Immature natural killer cell (primary cell): ENCODE measurements at places on chromosomes 3 and 15.

DNA sequence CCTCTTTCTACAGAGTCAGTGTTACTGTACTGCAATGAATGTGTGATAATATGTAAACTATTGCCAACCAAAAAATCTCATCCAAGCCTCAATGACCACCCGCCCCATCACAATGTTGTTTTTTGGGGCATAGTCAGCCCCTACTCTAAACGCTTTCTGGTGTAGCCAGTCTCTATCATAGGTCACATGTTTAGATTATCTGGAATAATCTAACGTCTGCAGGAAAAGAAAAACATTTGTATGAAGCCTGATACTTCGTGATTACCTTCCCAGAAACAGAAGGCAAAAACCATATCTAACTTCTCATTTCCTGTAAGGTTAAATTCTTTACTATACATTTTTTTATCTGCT lies 1331.8 kb upstream of the GBE1 start:
- DNase-seq: no peak

DNA sequence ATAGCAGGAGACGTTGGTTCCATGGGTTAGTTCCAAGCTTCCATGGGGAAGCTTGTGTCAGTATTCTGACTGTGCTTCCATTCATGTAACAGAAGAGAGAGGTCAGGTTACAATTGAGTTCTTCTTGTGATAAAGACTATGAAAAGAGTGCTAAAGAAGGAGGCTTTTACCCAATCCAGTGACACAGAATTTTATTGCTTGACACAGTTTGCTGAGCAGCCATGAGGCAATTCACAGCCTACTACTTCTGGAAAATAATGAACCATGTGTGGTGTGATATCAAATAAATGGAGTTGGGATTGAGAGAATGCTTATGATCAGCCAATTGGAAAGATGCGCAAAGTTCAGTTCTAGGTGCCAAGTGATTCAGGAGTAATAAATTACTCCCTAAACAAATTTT lies 233.4 kb downstream of the LSAMP start:
- DNase-seq: no peak

- DNase-seq: no peak
These were observed 21.0 kb downstream of the ZDHHC3 start for GRCh38 chr3:44954962-44955361.

GRCh38 chr15:51067510-51067909 lies 27.2 kb downstream of the TNFAIP8L3 start:
- no peak for DNase-seq

- no peak for DNase-seq
These were observed 533.1 kb downstream of the OTOL1 start for GRCh38 chr3:162029736-162030135.

DNA sequence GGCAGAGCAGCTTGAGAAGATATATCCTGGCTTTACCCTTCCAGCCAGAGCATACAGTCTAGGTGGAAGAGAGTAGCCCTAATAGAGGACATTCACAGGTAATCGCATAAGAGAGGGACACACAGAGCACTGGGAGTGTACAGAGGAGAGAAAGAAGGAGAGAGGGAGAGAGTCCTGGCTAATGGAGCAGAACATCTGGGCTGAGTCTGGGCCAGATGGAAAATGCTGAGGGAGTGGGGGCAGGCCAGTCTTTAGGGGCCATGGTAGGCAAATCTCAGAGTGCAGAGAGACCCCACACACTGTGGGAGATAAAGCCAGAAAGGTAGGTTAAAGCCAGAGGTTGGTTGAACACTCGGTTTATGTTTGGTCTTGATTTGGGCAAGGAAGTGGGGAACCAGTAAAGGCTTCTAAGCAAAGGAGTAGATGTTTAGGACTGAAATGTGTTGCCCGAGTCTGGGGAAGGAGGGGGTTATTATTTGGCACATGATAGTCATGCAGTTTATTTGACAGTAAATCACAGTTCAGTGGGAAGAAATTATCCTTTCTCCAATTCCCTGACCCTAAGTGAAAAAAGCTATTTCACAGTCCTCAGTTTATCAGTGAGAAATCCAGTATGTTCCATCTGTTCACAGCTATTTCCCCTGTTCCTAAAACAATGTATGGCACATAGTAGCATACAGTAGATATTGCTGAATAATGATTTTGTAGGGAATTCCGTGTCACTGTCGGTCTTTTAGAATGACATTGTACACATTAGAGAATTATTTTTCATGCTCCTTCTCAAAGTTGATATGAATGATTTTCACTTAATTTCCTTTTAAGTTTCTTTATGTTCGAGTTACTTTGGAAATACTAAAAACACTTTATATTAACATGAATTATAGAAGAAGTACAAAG lies 45.7 kb downstream of the PDHB start:
- DNase-seq: no peak

- DNase-seq: no peak
These were observed 60.8 kb downstream of the RYK start for GRCh38 chr3:134189849-134190248.

GRCh38 chr15:68045289-68046265 lies 8.5 kb upstream of the PIAS1 start:
- DNase-seq: no peak

DNA sequence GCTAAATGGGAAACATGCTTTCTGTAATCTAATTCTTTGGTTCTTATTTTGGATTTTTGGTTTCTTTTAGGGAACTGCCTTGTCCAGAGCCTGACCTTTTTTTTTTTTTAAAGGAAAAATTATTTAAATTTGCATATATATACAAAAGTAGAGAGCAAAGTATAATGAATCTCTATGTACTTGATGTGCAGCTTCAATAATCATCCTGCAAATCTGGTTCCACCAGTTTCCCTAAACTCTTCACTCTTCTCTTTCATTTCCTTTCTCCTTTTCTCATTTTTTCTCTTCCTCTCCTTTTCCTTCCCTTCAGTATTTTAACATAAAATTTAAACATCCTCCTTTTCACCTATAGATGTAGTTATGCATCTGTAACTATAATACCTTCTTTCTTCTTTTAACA lies 82.5 kb downstream of the USP13 start:
- DNase-seq: no peak

- no peak for DNase-seq
These were observed 604 bp upstream of the MED12L start for GRCh38 chr3:151084893-151085226.

DNA sequence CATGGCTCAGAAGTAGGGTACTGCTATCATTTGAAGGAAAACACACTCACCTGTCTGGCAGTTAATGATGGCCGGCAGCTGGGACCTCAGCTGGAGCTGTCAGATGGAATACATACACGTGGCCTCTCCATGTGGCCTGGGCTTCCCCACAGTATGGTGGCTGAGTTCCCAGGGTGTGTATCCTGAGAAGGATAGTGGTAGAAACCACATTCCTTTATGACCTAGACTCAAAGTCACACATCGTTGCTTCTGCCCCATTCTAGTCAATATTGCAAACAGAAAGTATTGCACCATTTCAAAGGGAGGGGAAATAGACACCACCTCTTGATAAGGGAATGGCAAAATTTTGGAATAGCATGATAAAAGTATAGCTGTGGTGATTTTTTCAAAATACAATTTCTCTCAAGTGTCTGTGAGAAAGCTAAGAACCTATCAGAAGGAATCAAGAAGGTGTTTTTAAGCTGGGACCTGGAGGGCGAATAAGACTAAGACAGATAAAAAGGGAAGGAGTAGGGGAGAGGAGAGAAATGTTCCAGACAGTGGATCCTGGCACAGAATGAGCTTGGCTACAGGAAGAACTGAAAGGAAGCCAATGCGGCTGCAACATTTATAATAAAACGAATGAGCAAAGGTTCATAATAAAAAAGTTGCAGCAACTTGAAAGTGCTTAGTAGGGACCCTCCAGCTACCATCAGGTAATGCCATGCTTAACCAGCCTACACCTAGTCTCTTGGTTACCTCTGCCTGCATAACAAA lies 40.1 kb upstream of the GALNT15 start:
- no peak for DNase-seq

DNA sequence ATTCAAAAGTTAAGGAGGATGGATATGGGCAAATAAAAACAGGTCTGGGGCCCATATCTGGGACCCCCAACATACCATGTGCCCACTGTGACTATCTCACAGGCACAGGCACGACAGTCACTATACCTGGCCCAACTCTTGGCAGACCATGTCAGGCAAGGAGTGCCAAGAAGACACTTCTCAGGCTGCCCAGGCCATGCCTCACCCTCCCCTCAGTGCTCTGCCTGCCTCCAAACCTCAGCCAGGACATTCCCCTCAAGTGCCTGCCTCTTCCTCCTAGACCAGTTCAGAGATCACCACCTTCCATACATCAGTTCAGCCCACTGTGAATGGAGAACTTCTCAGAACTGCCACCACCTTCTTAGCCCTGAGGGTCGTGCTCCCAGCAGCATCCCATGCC lies 4.4 kb upstream of the SEMA7A start:
- DNase-seq: no peak

DNA sequence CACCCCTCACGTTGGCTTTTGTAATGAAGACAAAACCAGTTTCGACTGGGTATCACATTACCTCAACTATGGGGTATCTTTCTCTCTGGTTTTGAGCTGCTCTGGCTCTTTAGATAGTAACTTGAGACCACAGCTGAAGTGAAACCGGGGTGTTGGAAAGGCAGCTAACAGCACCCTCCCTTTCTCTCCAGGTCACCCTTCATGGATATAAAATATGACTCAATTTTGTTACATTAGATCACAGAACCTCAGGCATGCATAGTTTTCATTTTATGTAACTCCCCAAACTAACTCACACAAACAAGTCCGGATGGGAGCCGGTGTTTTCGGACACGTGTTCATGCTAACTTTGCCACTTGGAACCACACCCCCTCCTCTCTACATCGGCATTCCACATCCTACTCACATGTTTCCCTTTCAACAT lies 90.7 kb downstream of the NR2F2 start:
- no peak for DNase-seq

DNA sequence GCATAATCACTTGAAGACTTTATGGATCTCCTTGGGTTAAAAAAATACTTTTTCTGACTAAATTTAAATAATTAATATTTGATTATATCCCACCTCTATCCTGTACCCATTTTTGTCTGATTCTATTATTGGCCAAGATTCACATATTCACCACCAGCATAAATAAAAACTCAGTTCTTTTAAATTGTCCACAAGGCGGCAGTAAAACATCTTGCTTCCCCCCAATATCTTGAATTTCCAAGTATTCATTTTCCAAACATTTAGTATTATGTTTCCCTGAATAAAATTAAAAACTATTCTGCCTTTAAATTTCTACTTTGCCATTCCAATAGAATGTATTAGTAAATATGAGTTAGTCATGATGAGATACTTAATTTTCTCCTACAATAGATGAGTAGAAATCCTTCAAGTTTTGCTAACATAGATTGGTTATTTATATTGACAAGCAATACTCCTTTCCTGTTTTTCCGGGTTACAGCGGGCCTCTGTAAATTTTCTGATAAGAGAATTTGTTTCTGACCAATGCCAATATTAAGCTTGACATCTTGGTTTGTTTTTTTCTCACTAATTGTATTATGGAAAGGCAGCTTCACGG lies 218.7 kb upstream of the MDFIC2 start:
- no peak for DNase-seq

- DNase-seq: no peak
These were observed 11.5 kb downstream of the CCDC80 start for GRCh38 chr3:112629425-112629824.

DNA sequence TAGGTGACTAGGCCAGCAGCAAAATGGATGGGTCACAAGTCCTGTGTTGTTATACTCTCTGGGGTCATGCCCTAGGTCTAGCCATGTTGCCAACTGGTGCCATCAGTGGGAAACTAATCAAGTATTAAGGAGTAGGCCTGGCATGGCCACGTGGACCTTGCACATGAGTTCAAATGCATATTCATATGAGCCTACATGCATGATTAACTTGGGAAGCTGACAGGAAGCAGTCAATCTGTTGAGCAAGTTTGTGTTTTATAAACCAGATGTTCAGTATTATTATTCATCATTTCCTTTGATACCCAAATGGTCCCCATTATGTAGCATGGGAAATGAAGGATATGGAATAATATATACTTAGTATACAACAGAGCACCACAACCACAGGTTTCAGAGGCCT lies 95.0 kb downstream of the LRTM1 start:
- DNase-seq: no peak
